ENCODE measurements at places on chromosomes 12 and 14. TPM values are rescaled to one million over a fixed set of nuclear protein-coding genes. Genes with fewer than 3 reads are reported as not detected.

KRT71 gene
- total RNA-seq, result not detected

USP44 gene
- total RNA-seq, result 3.3 TPM

PMCH gene
- total RNA-seq, result not detected

ADSS1 gene
- 7.9 TPM for total RNA-seq

GLI1 gene
- total RNA-seq, result not detected

PXMP2 gene
- total RNA-seq, result 68.4 TPM

NUAK1 gene
- 7.6 TPM for total RNA-seq

ASPG gene
- total RNA-seq, result 0.33 TPM

CD163L1 gene
- 1.3 TPM for total RNA-seq

PRR13 gene
- total RNA-seq, result 47.8 TPM

FZD10 gene
- total RNA-seq, result 0.97 TPM

All from esophagus muscularis mucosa (tissue), 4 donors.